ENCODE measurements at places on chromosomes 12 and 14. TPM values are rescaled to one million over a fixed set of nuclear protein-coding genes. Genes with fewer than 3 reads are reported as not detected.

The MARK3 gene
- 44.4 TPM for total RNA-seq

The PRR4 gene
- total RNA-seq, result 0.76 TPM

The TEX52 gene
- not detected for total RNA-seq

The PLEKHG7 gene
- not detected for total RNA-seq

The PPM1H gene
- total RNA-seq, result 0.09 TPM

The GLT8D2 gene
- total RNA-seq, result 0.61 TPM

The PRICKLE1 gene
- total RNA-seq, result 2.1 TPM

DNA sequence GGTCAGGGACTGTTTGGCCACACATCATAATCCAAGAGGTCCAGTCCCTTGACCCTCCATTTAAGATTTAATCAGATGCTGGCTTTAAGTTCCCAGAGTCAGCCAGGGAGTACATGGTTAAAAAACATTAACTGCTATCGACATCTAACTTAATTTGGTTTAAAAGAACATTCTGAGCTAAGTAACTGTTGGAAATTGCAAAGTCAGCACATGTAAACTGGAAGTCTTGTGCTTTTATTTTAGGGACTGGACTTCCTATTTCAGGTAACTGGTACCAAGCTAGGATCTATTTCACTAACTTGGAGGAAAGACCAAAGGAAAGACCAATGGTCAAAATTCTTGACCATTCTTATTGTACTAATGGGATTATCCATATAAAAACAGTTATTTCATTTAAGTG lies 40.6 kb downstream of the GNS start:
- DNase-seq, result no peak

- no peak for DNase-seq
Observed at GRCh38 chr14:77708749-77709148, 846 bp downstream of the SLIRP start.

DNA sequence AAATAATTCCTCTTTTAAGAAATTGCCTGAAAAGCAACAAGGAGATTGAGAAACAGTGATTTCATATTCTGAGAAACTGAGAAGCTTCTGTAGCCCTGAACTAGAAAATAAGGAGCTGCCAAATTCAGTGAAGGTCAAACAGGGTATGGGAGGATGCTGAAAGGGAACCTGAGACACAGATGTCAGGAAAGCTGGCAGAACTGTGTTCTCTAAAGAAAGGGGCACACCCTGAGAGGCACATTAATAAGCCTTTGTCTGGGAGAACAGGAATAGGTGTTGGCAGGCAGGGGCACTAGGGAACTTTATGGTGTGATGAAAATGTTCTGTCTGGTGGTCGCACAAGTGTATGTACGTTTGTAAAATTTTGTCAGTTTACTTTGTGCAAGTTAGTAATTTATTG lies 29.6 kb downstream of the VRK1 start:
- no peak for DNase-seq

DNA sequence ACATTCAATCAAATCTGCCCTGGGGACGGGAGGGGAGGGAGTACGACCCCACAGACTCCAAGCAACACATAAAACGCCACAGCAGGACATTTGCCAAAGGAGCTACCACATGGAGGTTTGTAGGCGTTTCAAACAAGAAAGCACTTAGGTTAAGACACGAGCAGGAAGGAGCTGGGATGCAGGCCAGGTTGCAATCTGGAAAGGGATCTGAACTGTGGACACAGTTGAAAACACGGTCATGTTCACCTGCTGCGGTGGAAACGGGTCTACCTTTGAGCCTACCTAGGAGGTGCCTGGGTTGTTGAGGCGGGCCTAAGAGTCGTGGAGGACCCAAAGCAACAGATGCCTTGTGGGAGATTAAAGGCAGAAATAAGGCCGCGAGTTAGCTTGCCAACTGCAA lies 18.4 kb downstream of the PRKAB1 start:
- DNase-seq, result no peak

DNA sequence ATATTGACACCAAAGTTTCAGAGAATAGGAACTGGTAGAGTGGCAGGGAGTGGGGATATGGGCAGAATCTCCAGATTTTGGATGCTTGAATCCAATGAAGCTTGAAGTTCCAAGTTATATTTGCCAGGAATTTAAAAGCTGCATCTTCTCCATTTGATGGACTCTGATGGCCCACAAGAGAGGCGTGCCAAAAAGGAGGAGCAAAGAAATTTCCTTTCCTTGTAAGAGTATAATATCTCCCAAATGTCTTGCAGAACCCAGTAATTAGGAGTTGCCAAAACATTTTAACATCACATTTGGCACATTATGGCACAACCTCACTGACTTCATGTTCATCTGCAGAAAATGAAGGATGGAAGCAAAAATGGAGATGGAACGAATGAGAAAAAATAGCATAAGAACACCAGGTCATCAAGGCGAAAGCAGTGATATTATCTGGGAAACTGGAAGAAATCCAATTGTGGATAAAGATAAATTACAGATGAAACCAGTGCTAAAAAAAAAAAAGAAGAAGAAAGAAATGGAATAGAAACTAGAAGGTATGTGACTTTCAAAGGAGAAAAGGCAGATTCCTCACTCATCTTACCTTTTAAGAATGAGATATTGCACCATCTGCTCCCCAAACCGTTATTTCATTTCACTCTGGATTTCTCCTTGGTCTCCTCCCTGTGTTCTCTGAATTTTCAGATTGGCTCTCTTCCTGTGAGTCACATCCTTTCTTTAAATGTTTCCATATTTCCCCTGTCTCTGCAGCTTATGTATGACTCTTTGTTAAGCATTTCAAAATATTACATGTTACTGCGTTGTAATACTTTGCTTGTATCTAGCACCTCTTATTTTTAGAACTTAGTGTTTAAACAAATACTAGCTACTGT lies 13.5 kb upstream of the FLRT2 start:
- no peak for DNase-seq

DNA sequence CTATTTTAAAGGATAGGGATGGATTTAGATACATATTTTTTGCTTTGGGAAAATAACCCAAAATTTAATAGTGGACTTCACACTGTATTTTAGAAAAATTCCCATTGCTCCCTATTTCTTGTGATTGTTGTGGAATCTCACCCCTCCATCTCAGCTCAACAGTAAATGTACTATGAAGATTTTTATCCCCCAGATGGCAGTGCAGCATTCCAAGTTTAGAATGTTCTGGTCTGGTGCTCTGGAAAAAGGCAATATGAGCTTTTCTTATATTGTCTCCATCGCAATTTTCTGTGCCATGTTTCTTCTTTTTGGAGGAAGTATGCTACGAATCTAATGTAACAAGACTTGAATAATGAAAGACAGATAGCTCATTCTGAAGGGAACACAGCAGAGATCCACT lies 471.7 kb upstream of the SYT1 start:
- DNase-seq, result no peak

- DNase-seq, result no peak
Observed at GRCh38 chr12:42422785-42423184, 96.8 kb downstream of the PPHLN1 start.

DNA sequence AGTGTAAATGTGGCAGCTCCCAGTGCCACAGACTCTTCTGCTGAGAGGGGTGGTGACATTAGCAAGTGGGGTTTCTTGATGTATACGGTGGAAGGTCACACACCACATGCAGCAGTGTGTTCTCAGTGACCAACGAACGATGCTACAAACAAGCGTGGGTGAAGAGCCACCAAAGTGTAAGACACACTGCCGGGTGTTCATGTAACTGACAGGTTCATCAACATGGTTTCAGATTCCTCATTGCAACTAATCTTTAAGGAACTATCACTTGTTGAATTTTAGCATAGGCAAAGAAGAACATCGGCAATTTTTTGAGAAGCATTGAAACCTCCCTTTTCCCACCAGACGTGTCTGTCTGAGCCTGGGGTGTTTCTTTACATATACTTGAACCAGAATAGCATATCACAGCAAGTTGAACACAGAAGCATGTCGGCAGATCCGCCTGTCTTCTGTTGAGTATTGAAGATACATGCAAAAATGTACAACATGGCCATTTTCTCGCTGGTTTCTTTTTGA lies 58.8 kb downstream of the PPP2R5C start:
- no peak for DNase-seq

DNA sequence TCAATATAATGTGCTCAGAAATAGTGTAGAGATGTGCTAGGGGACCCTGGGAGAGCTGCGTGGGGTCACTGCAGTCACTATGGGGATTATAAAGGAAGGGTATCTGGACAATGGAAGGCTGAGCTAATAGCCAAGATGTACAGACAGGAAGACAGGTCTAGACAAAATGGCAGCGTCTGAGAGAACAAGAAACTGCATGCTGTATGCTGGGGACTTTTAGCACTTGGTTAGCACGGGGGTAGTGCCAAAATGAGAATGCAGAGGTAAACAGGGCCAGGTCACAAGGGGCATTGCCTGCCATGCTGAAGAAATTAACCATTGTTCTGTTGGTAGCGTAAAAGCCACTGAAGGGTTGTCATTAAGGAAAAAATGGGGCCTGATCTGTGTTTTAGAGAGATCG lies 308.2 kb downstream of the EMP1 start:
- DNase-seq, result no peak

- DNase-seq, result no peak
Observed at GRCh38 chr12:96020314-96021003, 14.9 kb downstream of the LTA4H start.

- DNase-seq, result no peak
Observed at GRCh38 chr14:50348933-50349332, 36.8 kb downstream of the DMAC2L start.

- no peak for DNase-seq
Observed at GRCh38 chr14:95098984-95099599, 58.2 kb downstream of the DICER1 start.

- no peak for DNase-seq
Observed at GRCh38 chr14:102500158-102500662, 9.4 kb downstream of the ANKRD9 start.

GRCh38 chr14:89407856-89408255 lies 9.2 kb downstream of the FOXN3 start:
- no peak for DNase-seq

GRCh38 chr12:57518920-57519795 lies 1.2 kb downstream of the DDIT3 start:
- no peak for DNase-seq

DNA sequence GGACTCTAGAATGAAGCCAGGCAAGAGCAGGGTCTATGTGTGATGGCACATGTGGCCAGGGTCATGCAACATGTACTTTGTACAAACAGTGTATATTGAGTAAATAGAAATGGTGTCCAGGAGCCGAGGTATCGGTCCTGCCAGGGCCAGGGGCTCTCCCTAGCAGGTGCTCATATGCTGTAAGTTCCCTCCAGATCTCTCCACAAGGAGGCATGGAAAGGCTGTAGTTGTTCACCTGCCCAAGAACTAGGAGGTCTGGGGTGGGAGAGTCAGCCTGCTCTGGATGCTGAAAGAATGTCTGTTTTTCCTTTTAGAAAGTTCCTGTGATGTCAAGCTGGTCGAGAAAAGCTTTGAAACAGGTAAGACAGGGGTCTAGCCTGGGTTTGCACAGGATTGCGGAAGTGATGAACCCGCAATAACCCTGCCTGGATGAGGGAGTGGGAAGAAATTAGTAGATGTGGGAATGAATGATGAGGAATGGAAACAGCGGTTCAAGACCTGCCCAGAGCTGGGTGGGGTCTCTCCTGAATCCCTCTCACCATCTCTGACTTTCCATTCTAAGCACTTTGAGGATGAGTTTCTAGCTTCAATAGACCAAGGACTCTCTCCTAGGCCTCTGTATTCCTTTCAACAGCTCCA lies 39.6 kb downstream of the DAD1 start:
- no peak for DNase-seq

DNA sequence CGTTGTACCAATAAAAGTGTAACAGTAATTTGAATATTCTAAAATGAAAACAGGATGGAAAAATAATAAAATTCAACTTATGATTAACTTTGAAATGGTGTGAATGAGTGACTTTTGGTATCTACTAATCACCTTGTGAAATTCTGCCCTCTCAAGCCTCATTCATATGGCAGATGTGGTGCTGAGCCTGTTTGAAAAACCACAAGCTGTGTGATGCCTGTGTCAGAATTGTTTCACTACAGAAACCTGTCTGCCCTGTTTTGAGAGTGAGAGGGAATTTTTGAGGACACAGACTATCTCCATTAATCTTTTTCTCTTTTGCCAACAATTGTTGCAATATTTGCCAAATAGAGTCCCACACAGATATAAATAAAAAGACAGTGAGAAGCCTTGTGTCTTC lies 3.9 kb upstream of the RNU6-7 start:
- no peak for DNase-seq

DNA sequence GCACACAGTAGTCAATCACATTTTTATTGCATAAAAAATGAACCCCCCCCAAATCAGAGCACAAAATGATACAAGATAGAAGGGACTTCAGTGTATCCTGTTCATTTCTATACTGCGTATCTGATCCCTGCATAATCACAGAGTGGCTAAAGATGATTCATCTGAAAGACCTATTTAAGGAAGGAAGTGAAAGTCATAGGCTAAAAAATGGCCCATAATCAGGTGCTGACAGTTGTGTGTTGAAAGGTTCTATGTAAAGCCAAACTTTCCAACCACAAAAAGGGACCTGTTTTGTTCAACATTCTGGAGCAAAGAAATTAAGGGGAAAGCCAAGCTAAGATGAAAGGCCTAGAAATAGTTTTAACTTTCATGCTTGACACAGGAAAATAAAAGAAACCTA lies 147.8 kb upstream of the ATP2B1 start:
- DNase-seq, result no peak
